ENCODE measurements at places on chromosomes 4 and X.
A peak's percentile ranks its signal among the peaks of the same experiment; 100 is the strongest.

- no peak for DNase-seq
These were observed 97.0 kb downstream of the ARX start for GRCh38 chrX:24918715-24919114.

- no peak for DNase-seq
These were observed 37.0 kb downstream of the DLG3 start for GRCh38 chrX:70481471-70482270.

DNA sequence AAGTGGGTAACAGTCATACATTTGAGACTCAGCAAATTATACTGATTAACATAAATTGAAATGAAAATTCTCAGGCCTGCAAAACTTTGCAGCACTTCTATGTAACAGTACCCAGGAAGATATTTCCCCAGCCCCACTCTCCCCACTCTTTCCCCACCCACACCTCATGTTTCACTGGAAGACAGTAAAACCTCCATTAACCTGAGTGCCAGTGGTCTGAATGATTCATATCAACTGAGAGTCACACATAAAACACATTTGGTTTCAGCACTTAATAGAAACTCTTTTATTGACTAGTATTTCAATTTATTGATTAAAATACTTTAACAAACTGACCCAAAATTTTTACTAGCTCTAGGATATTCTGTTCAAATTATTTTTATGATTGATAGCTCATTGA, 6.9 kb downstream of the CXCL6 start:
- peak; percentile 38 for DNase-seq

GRCh38 chrX:40471965-40472648, 108.7 kb upstream of the ATP6AP2 start:
- DNase-seq, result peak; percentile 87

GRCh38 chr4:47219586-47219985, 188.2 kb downstream of the GABRB1 start:
- DNase-seq, result no peak

DNA sequence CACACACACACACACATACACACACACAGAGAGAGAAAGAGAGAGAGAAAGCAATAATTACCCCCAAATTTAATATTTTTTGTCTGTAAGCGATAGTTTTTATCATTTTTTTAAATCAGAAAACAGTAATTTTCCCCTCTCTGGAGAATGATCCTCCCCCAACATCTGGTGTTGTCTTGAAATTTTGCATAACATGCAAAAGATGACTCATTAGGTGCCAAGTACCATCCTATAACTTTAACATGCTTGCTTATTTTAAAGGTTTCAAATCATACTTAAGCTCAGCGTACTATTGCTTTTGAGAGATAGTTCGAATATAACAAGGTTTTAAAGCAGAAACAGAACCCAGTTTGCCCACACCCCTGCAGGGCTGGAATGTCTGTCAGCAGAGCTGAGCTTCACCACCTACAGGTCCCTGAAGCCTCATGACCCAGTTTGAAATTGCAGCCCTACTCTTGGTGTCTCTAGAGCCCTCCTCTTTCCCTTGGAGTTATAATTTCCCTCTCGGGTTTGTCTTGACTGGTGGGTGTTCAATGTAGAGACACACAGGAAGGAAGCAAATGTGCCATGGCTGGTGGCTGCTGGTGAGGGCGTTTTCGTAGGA, 175.0 kb upstream of the HS3ST1 start:
- no peak for DNase-seq

DNA sequence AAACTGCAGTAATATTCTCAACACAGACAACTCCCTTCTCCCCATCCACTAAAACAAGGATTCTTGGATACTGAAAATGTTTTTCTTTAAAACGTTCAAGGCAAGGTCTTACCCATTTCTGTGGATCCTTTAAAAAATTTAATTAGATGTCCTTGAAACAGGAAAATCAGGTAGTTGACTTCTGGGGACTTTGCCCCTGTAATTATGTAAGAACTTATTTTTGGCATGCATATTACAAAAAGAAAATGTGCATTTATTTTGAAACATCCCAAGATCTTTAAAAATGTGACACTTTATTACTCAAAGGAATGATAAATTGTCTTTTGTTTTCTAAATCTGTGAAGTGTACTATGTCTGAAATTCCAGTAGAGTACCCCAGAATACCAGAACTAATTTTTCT, 25.8 kb downstream of the GUCY1B1 start:
- no peak for DNase-seq

GRCh38 chr4:159941076-159941475, 838.2 kb downstream of the RAPGEF2 start:
- no peak for DNase-seq

GRCh38 chr4:110977554-110977953, 354.7 kb upstream of the PITX2 start:
- DNase-seq, result no peak

DNA sequence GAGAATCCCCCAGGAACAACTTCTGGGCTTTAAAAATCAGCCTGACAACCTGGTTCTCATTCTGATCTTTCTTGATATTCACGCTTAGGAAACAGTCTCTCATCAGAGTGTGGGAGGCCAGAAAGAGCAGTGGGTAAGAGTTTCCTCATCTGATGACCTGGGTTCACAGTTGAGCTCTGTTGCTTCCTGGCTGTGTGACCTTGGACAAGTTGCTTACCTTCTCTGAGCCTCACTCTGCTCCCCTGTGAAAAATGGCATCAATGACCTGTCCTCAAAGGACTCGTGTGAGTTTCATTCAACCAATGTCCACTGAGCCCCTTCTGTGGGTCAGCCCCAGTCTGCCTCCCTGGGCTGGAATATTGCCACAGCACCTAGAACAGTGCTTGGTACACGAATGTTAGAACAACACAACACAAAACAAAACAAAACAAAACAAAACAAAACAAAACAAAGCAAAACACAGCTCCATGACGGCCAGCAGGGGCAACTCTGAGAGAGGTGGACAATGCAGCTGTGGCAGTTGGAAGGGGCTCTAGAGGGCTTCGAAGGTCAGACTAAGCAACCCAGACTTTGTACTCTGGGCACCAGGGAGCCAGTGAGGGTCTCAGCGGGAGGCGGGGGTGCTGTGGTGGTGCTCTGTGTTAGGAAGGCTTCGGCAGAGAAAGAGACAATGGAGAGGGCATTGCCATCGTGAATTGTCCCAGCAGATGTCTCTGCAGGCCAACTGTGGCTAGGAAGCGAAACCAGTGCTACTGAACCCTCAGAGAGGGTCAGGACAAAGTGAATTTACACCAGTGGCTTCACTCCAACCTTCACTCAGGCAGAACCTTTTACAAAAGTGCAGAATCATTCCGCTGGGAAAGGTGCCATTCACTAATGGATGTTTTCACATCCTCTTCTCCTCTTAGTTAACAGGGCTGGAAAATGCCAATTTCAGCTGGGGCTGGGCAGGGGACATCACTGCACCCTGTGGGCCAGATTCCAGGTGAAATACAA, 14.3 kb upstream of the C4orf50 start:
- DNase-seq, result no peak

GRCh38 chrX:129427267-129427666, 96.0 kb downstream of the SMARCA1 start:
- no peak for DNase-seq

- DNase-seq, result no peak
These were observed 261.2 kb downstream of the TLL1 start for GRCh38 chr4:166134285-166134684.

All from fibroblast of upper back skin (primary cell).